ENCODE measurements at places on chromosomes 12 and 14.

DNA sequence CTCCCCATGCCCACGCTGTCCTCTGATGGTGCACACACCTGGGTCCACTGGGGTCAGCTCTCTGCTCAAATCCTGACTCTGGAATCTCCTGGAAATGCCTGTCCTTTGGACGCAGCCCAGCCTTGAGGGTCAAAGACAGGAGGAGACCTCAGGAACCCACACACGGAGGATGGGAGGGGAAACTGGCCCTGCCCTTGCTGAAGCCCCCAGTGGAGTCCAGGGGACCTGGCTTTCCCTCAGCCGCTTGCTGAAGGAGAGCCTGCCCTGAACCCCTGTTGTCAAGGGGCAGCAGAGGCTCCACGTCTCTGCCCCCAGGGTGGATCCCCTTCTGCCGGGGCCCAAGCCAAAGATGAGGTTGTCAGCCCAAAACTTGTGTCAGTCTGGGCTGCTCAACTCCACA, 16.9 kb downstream of the GALNT9 start:
- DNase-seq = no peak

DNA sequence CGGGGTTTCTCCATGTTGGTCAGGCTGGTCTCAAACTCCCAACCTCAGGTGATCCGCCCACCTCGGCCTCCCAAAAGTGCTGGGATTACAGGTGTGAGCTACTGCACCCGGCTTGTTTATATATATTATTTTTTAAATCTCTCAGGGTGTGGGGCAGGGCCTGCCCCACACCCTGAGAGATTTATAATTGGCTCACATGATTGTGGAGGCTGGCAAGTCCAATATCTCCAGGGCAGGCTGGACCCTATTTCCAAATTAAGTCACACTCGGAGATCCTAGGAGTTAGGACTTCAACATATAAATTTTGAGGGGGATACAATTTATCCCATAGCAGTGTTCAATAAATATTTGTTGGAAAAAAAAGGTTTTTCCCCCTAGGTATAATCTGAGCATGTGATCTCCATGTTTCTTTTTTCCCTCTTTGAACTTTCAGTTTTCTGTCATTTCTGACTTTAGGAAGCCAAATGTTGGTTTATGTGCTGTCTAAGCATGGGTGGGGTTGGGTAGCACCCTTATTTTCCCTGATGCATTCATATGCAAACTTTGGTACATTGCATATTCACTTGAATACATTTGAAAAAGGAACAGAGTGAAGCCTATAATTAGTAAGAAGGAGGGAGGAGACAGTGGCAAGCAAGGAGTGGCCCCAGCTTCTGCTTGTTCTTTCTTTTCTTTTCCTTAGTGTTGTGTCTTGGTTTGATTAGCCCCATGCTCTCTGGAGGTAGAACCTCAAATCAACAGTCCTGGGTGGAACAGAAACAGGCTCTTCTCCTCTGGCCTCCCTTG, 8.7 kb upstream of the A2ML1 start:
- DNase-seq = no peak

DNA sequence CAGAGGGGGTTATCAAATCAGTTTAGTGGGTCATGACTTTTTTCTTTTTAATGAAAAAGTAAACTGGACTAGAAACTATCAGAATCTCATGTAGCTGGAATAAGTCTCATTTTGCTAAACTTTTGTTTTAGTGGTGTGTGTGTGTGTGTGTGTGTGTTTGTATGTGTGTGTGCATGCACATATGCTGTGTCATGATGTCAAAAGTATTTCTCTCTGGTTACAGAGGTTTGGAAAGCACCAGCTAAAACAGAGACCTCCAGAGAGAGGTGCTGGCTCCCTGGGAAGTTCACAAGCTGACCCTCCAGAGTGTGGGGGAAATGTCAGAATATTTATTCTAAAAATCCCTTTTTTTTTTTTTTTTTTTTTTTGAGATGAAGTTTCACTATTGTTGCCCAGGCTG, 114.7 kb downstream of the LGMN start:
- DNase-seq = no peak

- peak; percentile 37 for DNase-seq
These were observed 114.8 kb downstream of the PLXNC1 start for GRCh38 chr12:94263011-94263811.

GRCh38 chr12:65881965-65882413, 57.7 kb downstream of the HMGA2 start:
- DNase-seq = no peak

DNA sequence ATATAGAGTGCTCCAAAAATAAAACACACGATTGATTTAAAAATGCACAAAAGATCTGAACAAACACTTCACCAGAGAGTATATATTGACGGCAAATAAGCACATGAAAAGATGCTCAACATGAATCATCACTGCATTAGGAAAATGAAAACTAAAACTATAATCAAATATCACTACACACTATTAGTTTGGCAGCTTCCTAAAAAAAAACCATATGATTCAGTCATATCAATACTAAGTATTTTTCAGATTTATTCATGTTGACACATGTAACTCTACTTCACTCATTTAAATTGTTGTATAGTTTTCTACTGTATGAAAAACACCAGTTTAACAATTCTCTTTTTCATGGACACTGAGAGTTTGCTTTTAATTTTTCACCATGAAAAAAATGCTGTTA, 41.6 kb downstream of the EXOC5 start:
- DNase-seq = no peak
